SW480 (cell line): ENCODE measurements at places on chromosomes 7 and 10.

- DNase-seq: peak; percentile 93
Measured at GRCh38 chr7:155456738-155457543, 988 bp upstream of the EN2 start.

GRCh38 chr10:74824900-74825370 is 1.5 kb upstream of the KAT6B start:
- no peak for DNase-seq

GRCh38 chr7:50293509-50294179 is 10.9 kb upstream of the IKZF1 start:
- no peak for DNase-seq

DNA sequence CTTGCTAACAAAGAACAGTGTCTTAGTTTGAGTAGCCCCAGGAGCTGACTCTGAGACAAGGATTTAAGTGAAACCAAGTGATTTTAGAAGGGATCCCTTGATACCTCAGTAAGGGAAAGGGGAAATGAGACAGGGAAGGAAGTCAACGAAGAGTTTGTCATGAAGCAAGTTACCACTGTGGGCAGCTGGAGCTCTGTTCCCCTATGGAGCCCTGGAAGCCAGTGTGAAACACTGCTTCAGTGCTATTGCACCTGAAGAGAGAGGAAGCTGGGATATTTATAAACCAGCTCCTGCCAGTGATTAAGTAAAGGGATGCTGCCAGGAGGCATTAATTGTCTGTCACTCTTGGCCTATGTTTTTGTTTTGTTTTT is 58.9 kb upstream of the WAPL start:
- DNase-seq: no peak

GRCh38 chr10:74047871-74048270 is 50.0 kb downstream of the VCL start:
- peak; percentile 9 for DNase-seq
